DMS 273 treated with DMSO at 0.1 percent for 48 hours (cell line): ENCODE measurements at places on chromosomes 3 and 15.

- DNase-seq = no peak
Measured at GRCh38 chr3:195613468-195614069, 29.8 kb upstream of the APOD start.

DNA sequence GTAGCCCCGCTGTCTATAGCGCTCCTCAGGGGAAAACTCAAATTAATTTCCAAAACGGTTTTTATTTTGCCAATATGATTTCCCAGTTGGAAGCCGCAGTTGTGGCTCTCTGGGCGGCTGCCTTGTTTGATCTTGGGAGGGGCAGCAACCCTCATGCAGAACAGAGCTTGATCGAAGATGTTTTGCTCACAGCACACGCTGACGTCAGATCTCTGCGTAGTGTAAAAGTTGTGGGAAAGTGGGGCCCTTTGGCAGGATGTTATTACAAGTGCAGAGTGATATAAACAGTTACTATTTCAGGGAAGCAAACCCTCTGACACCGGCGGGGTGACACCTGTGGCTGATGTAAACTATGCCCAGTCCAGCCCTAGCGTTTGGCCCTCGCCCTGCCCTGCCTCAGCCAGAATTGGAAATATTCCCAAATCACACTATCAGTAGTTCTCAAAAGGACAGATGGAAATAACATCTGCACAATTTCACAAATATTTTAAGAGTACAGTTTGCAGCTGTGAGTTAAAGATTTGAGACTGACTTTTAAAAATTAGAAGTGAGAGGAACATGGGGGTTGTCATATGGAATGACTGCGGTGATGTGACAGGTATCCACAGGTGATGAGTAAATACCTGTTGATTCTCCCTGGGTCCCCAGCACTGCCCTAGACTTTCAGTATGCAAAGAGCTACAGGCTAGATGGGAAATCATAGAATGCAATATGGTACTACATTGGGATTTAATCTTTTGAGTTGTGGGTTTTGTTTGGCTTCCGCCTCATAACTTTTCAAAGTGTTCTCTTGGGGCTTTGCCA is 1.7 kb downstream of the SYNM start:
- no peak for DNase-seq

DNA sequence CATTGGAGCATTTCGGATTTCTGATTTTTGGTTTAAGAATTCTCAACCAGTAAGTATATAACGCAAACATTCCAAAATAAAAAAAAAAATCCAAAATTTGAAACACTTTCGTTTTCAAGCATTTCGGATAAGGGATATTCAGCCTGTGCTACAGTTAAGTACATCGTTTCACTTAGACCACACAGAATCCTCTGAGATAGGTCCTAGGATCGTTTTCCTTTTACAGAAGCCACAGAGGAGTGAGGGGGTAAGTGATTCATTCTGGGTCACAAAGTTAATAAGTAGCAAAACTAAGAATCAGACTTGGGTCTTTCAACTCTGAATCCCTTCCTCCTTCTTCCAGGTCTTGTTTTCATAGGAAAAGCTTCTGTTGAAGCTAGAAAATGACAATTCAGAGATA is 249.3 kb downstream of the BBX start:
- no peak for DNase-seq

DNA sequence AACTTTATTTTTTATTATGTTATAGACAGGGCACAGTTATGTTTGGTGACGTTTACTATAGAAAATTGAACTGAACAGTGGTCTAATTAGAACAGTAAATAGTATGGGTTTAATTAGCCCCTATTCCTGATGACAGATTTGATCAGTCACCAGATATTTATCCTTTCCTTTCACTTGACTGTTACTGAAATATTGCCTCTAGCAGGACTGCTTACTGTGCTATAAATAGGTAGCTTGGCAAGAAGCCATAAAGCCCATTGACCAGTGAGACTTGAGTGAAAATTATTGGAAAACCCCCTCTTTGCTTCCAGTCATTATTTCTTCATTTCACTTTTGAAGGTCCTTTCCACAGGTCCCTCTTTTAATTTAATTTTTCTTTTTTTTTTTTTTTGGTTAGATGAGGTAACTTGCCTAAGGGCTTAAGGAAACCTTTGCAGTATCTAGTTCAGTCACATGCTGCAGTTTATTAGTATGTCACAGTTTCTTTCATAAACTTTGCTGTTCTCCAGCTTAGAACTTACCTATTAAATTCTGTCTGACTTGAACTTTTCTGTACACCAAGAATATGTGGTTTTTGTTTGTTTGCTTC is 115.6 kb downstream of the ADAMTSL3 start:
- DNase-seq = no peak

GRCh38 chr3:20772869-20773268 is 586.9 kb upstream of the SGO1 start:
- no peak for DNase-seq

GRCh38 chr3:192726385-192726784 is 956 bp downstream of the FGF12 start:
- no peak for DNase-seq

GRCh38 chr3:19213603-19214220 is 65.4 kb downstream of the KCNH8 start:
- no peak for DNase-seq

DNA sequence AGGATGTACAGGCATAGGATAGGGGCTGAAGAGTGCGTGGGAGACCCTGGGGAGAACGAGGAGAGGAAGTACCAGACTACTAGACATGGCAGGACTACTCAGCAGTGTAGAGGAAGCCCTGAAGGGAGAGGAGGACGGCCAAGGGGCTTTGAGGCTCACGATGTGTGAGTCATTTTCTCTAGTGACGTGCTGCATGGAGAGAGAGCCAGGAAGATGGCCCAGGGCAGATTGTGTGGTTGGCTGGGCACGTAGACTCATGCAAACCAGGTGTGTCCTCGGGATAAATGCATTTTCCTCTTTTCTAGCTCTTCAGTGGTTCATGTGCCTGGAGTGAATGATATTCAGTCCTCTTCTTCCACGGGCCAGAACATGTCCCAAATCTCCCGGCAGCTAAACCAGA is 115.0 kb upstream of the ABHD17C start:
- no peak for DNase-seq

DNA sequence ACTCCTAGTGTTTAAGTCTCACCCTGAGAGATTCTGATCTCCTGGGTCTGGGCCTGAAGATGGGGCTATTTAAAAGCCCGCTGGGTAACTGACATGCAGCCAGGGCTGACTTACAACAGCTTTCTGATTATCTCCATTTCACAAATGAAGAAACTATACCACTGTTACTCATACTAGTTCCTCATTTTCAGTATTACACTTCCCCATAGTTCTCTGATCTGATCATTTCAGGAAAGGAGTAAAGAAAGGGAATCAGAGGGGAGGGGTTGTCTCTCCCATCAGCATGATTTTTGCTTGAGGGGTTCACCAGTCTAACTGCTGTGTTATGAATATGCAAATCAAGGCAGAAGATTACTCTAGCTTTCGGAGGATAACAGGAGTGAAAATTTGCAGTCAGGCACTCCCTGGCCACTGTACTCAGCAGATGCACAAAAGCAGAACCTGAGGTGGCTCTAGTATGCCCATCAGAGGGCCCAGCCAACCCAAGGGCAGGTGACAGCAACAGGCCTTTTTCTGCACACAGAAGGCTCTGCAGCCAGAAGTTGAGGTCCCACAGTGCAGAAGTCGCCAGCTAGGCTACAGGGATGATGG is 59.4 kb downstream of the DAPK2 start:
- DNase-seq = no peak

- no peak for DNase-seq
Measured at GRCh38 chr15:78810362-78811123, 721 bp downstream of the ADAMTS7 start.

DNA sequence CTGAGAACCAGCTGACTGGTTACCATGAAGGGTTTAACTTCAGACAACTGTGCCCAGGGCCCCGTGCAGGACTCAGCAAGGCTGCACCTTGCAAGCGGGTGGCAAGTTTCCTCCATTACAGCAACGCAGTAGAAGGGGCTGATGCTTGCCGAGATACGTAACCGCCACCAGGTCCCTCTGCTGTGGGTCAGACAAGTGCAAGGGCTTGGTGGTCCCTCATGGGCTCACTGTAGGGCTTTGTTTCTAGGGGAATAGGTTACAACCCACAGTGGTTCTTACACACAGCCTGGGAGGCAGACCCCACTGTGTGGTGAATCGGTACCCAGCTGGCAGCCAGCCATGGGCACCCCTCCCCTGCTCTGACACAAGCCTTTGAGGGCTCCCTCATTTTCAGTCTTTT is 15.5 kb upstream of the SNRPA1 start:
- no peak for DNase-seq

DNA sequence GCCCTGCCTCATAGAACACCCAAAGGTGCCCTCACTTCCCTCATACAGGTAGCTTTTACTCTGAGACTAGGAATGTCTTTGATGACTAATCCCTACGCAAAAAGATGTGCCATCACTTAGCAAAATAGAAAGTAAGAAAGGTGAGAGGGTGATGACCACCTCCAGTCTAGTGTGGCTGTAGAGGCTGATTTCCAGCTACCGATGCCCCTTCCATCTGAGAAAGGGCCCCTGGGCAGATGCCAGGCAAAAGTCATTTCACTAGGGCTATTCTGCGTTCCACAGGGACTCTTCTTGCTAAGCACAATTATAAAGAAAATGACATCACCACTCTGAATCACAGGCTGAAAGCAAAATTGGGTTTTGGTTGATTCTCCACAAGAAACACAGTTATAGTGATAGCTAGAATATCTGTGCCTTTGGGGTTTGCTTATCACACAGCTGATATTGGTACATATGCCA is 77.4 kb downstream of the RBPMS2 start:
- no peak for DNase-seq

DNA sequence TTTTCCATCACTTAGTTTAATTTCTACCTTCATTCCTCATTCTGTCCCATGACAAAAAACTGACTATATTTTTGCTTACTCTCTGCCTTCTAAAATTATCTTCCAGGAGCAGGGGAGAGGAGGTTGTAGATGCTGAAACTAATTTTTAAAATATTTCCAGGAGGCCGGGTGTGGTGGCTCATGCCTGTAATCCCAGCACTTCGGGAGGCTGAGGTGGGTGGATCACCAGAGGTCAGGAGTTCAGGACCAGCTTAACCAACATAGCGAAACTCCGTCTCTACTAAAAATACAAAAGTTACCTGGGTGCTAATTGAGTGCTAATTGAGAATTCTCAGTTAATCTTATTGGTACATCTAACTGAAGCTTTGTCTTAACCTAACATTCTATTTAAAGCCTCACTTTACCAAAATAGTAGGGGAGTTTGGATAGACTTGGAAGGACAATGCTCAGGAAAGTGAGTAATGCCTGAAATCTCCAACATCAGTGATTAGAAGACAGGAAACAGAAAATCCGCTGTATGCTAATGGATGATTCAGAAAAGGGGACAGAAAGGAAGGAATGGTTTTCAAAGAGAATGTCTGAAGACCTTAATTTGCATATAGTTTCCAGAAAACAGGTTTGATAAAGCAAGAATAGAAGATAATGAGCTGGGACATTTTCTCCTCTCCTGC is 336.1 kb downstream of the GBE1 start:
- no peak for DNase-seq

DNA sequence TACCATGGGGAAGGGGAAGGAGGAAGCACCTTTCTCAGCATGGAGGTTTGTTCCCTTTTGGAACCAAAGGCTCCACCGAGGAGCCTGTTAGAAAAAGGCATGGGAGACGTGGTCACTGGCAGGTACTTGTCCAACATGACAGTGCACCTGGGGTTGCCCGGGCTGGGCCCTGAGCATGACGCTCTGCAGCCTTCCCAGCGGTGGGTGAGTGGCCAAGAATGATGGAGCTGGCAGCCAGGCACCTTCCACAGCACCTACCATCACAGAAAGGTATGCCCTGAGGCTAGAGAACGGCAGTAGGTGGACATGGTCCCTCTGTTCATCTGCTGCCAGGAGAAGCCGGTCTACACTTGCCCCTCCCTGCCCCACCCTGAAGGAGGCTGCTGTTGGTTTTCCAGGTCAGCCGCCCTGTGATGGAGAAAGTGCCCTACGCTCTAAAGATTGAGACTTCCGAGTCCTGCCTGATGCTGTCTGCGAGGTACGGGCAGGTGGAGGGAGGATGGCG is 29.0 kb upstream of the NR2C2 start:
- no peak for DNase-seq

GRCh38 chr15:33328106-33328505 is 17.3 kb downstream of the RYR3 start:
- DNase-seq = no peak

DNA sequence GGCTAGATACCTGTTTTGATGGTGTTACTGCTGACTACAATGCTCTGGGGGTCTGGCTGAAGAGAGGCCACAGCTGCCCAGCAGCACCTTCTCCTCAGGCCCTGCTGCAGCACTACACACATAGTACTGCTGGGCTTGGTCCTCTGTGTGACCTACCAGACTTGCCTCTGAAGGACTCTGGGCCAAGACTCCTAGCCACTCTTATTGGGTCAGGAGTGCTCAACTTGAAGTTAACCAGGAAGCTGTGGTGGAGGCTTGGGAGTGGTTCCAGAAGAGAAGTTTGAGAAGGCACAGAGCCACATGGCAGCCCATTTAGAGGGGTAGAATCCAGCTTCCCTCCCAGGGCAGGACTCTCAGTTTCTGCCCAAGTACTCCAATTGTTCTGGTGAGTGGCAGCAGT is 16.6 kb downstream of the ELP6 start:
- DNase-seq = no peak

DNA sequence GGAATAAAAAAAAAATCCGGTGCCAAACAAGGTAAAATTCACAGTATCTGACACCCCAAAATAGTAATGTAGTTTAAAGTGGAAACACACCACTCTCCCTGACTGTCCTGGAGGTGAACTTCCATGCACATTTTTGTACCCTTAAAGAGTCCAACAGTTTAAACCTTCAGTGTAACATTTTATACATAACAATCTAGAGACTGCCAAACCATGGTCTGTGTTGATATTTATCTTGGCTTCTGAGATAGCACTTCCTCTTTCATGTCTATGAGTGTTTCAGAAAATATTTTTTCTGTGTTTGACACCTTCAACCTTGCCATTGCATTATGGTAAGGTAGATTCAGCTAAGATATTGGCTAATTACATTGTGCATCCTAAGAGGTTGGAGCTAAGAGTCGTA is 13.9 kb downstream of the TMEM45A start:
- DNase-seq = no peak

- DNase-seq = no peak
Measured at GRCh38 chr3:124530916-124531315, 199.3 kb upstream of the UMPS start.

DNA sequence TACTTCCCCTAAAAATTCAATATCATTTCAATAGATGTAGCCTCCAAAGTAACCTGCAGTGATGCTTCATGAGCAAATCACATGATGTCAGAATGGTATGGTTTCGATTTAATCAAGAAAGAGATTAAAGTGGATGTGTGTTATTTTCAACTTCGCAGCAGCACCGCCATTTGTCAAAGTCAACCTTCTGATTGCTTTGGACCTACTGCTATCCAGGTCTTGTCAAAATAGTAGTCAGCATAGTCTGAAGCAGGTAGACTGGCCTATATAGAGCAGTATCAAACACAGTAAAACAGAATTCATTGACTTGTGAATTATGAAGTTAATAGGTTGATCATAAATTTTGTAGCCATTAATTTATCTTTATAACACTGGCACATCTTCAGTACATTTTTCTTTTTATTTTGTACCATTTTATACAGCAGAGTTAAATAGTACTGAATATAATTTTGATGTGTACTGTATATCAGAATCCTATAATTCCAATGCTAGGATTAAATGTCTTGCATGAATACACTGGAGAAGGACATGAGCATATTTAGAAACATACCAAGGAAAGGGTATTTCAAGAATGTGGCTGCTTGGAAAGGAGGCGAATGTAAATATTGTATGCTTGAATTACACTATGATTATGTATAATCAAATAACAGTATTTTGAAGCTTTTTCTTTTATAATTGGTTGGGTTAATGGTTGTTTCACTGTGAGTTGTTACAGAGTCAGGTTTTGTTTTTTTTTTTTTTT is 79.6 kb downstream of the CDIN1 start:
- DNase-seq = no peak

GRCh38 chr15:83688201-83688600 is 34.3 kb downstream of the ADAMTSL3 start:
- DNase-seq = no peak
